ENCODE measurements at places on chromosomes 11 and 22.
A peak's percentile ranks its signal among the peaks of the same experiment; 100 is the strongest.

DNA sequence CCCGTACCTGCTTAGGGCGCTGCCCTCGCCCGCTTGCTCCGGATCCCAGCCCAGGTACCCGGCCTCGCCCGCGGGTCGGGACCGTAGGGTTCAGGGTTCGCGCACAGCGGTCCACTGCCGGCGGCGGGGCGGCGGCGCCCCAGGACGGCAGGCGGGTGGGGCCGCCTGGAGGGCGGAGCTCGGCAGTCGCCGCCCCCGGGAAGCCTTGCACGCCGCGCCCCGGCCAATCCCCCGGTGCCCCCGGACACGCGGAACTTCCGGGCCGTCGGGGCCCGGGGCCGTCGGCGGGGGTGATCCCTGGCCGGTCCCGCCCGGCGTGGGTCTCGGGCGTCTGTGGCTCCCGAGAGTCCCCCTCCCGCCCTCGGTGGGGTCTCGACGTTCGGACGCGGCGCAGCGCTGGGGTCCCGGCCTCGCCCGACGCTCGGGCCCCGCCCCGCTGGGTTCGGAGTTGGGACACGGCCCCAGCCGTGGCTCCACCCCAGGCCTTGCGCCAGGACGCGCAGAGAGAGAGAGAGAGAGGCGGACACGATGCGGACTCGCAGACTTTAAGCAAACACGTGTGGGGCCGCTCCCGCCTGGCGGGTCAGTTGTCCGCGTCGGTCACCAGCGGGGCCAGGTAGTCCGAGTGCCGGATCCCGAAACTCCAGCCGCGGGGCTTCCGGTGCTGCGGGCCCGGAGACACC lies at the start of gene TYMP:
TSS of gene TYMP (minus strand) at position 116 of the 683 bp plus-strand sequence. CDS start 303 bp downstream, outside the sequence.
- peak; percentile 58 for DNase-seq

DNA sequence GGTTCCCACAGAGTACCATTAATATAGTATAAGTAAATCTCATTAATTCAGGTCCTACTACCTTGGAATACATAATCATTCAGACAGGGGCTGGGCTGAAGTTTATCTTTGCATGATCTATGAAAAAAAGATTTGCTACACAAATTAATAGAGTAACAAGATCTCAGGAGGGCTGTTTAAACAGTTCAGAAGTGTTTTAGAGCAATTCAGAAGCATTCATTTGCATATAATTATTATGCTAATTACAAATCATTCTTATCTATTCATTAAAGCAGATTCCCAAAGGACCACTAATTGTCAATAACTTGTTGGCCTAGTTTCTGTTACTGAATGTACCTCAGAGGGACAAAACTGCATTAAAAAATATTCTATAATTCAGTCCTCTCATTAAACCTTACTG lies 40.5 kb downstream of the PITPNB start:
- no peak for DNase-seq

DNA sequence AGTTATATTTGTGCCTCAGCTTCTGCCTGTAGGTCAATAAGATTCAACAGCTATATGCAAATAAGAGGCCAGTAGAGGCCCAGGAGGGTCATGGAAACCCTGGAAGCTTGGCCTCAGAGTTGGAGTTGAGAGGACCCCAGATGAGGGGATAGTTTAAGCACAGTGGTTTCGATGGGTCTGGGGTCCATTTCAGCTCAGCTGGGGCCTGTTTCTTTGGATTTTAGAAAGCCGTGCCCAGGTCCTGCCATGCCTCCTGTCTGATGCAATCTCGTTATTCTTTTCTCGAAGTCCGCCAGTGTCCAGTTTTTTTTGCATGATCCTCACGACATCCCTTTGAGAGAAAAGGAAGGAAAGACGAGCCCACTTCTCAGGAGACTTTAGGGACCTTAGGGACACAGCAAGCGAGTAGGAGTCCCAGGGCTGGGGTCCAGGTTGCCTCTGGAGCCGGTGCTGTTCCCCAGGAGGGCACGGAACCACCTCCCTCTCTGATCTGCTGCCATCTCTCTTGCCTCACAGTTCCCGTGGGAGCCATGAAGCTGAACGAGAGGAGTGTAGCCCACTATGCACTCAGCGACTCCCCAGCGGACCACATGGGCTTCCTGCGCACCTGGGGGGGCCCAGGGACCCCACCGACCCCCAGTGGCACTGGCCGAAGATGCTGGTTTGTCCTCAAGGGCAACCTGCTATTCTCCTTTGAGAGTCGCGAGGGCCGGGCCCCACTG lies 2.6 kb upstream of the SMDT1 start:
- DNase-seq, result no peak

DNA sequence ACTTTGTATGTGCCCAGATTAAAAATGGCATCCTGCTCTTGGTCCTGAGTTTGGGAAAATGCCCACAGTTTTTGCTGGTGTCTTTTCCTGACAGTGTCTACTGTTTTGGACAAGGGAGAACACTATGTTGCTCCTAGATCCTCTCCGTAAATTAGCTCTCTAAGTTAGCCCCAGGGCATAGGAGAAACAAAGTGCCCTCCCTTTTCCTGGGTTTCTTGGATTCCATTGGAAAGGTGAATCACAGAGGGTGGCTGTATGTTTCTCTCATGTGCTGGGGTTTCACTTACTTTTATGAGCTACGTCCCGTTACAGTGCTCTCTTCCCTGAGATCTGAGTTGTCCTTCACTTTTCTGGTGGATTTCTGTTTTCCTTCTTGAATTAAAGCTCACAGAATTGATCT lies 782.8 kb downstream of the CNTN5 start:
- DNase-seq, result no peak

DNA sequence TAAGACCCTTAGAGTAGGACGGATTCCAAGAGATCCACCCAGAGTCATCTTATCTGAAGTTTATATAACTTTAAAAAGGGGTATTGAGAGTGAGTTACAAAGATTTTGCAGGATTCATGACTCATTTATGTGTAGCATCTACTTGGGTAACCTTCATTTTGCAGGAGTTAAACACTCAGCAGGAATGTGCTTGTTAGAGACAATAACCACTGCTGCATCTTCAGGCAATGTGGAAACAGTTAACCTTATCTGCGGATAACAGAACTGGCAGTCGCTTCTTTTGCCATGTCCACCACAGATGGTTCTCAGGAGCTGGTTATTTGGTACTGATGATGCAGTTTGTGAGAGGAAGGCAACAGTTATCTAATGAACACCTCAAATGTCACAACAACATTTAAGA lies 417.9 kb upstream of the DDI1 start:
- DNase-seq, result peak; percentile 46

DNA sequence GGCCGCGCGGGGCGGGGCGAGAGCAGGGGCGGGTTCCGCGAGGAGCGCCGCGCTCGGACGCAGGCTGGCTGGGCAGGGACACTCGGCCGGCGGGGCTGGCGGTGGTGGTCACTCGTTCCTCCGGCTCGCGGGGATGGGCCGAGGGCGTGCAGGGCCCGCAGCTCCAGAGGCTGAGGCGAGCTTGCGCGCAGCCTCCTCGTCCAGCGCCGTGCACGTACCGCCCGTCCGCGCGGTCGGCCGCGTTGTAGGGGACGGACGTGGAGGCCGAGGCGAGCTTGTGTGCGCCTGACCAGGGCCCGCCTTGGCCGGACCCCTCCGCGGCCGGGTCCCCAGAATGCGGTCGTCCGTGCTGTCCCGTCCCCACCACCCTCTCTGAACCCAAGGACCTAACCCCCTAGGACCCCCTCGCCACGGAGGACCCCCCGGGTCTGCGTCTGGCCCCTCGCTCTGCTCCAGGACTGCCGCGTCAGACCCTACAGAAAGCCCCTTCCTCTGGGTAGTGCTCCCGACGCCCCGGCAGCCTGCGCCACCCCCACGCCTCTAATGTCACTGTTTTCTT lies 569 bp upstream of the YPEL1 start:
- no peak for DNase-seq

- no peak for DNase-seq
These were observed 2.4 kb upstream of the SLC25A22 start for GRCh38 chr11:800473-800872.

DNA sequence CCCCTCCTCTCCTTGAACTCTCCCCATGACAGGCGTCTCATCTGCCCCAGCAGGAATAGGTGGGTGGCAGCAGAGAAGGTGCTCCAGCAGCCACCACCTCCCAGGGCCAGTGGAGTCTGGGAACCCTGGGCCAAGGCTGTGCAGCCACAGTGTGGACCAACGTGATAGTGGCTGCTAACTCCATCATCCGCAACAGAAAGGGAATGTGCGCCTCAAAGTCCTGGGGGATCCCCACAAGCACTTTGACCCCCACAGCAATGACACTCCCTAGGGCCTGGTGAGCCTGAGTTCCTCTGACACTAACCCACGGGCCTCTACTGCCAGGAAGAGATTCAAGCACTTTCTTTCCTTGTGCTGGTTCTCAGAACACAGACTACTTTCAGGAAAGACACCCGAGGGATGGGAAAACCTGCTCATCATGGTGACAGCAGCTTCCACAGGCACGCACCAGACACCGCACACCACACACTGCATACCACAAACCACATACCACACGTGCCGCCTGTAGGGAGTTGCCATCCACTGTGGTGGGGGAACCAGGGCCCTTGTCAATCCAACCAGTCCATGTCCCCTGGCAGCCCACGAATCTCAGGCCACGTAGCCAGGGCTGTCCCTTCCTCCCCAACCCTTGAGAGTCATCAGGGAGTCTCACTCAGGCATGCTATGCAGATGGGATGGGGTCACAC lies 3.4 kb upstream of the SLC25A1 start:
- DNase-seq, result no peak

DNA sequence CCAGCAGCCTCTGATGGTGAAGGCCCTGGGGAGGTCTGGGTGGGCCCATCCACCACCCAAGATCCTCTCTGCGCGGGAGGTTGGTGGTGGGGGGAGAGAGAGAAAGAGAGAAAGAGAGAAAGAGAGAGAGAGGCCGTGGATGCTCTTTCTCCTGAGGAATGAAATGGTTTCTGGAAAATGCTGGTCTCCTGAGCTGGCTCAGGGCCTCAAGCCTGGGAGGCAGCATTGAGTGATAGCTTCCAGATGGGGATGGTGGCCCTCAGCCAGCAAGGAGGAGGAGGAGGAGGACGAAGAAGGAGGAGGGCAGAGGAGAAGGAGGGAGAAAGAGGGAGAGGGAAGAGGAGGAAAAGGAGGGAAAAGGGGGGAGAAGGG lies 4.6 kb downstream of the TSPAN32 start:
- DNase-seq, result no peak

DNA sequence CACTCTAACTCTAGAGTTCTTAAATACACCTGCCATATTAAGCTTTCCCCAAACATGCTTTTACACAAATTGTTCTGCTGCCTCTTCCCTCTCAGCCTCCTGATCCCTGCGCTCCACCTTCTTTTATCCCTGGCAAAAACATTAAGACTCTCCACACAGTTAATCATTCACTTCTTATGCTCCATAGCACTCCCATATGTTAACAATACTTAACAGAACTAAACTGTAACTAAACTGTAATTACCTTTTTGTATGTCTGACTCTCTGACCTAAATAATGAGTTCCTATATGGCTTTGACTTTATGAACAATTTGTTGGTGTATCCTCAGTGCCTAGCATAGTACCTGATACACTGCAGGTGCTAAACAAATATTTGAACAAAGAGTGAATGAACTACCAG lies 71.8 kb downstream of the BTBD10 start:
- DNase-seq, result peak; percentile 45

- peak; percentile 100 for DNase-seq
These were observed 5.3 kb downstream of the YAP1 start for GRCh38 chr11:102115557-102115956.

DNA sequence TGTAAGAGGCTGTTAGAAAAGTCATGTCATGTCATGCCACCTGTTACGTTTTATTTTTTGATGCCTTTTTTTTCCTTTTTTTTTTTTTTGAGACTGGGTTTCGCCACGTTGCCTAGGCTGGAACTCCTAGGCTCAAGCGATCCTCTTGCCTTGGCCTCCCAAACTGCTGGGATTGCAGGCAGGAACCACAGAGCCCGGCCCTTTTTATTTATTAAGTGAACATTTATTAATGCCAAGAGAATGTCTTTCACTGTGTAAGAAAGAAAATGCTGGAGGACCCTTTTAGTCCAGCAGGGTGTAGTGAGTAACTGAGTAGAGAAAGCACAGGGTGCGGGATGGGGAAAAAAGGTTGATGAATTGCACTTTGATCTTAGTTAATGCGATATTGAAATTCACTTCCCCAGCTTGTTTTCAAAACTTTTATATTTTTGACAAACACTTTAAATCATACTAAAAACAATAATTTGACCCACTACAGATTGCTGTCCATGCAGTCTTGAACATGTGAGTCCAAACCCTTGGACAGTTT lies 2.3 kb upstream of the XBP1 start:
- DNase-seq, result no peak
